ENCODE measurements at places on chromosomes 7 and 10.

DNA sequence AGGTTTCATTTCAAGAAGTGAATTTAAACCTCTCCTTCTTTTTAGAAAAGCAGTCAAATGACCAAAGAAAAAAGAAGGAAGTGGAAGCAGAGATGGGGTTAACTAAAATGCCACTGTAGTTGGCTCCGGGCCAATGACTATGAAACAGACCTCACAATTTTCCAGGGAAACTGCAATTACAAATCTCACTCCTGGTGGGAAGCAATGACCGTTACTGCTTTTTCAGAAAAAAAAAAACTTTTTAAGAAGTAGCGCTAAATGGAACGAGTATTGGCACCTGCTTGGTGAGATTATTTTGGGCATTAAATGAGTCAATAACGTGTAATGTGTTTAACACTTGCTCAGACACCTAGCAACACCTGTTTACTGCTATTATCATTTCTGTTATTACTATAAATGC, 1.2 kb downstream of the SFRP4 start:
- DNase-seq: no peak

GRCh38 chr7:77561352-77561751, 24.3 kb downstream of the PTPN12 start:
- no peak for DNase-seq

DNA sequence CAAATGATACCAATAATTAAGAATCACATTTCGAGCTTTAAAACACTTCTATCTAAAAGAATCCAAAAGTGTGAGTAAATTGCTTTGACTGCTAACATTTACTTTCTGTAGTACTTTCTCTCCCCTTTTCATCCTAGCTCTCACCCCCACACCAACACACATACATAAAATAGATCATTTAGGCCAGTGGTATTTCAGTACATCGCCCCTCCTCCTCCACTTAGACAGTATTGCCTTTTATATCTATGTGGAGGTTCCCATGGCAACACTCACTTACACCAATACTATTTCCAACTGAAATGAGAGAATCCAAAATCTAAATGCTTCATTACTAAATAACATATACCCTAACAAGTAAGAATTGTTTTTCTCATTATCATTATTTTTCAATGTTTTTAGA, 58.9 kb downstream of the HIBADH start:
- DNase-seq: no peak

GRCh38 chr10:62742536-62743061, 61.9 kb upstream of the ADO start:
- DNase-seq: no peak

- DNase-seq: no peak
Measured at GRCh38 chr10:60276232-60276631, 113.4 kb downstream of the ANK3 start.

DNA sequence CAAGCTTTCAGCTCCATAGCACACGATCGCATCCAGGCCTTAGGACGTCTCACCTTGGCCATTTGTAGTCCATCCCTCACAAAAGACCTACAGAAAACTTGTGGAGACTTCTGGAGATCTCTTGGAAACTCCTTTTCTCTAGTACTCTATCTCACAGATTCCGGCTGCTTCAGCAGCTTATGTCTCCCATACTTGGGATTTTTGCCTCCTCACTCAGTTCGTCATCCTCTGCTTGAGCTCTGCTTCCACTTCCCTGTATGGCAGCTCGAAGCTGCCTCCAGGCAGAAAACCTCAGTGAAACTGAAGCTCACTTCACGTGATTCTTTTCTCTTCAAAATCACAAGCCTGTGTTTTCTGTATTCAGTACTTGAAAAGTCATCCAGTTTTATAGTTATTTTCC, 178.7 kb upstream of the GDF10 start:
- no peak for DNase-seq

DNA sequence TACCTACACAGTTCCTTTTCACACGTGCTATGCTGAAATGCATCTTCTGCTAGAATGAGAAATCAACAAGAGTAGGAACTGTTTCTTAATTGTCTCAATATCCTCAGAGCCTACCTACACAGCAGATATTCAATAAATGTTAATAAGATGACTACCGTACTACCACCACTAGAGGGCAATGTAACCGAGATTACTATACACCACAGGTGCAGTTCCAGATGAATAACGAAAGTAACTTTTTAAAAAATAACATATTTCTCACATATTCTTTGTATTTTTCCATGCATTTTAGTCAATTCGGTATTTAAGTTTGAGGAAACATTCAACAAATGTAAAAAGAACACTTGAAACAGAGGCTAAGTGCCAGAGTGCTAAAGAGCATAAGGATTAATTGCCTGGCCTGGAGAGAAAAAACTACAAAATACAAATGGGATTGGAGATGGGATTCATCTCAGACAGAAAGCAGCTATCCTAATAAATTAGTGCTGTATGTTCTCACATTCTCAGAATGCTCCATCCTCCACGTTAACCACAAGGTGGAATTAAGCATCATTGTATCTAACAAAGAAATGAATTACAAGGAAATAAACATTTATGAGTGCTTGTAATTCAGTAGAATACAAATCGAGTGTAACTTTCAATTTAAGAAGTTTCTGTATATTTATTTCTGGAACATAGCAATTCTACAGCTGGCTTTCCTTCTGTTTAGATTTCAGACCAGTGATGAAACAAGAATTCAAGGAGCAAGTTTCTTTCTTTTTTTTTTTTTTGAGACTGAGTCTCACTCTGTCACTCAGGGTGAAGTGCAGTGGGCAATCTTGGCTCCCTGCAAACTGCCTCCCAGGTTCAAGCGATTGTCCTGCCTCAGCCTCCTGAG, 20.3 kb upstream of the HECTD2 start:
- peak; percentile 65 for DNase-seq

DNA sequence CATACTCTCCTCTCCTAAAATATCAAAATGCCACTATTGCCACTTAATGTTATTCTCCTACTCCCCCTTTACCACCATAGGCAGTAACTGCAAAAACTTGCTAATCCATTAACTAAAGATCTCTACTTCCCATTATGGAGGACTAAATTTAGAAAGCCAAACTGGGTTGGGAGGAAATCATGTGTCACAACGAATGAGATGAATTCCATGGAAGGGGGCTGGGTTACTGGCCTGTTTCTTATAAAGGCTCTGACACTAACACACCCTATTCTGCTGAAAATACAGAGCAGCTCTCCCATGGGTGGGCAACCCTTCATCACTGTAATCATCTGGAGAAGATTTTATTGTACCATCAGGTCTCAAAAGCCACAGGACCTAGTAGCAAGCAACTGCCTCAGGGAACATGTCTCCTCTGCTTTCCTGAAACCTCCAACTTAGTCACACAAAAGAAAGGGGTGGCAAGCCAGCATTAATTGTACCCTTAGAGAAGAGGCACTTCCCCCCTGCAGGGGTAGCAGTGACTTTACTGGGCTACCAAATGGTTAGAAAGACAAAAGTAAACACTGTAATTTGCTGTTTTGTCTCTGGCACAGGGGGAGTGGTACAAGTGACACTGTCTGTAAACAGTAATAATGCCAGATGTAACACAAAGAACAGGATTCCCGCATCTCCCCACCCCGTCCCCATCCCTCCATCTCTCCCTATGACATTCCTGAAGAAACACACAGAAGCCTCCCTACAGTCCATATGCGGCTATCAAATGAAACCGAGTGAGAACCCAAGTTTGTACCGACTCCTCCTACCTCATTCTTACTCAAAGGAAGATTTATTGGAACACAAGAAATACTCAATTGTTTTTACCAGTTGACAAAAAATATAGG, 81.6 kb downstream of the ARMH3 start:
- no peak for DNase-seq

Measured in central memory CD4-positive, alpha-beta T cell (primary cell).